ENCODE measurements at places on chromosomes 2 and 18.

- no peak for DNase-seq
Measured at GRCh38 chr2:172894689-172895387, 159.2 kb downstream of the RAPGEF4 start.

GRCh38 chr2:39013871-39014270 is 107.0 kb downstream of the SOS1 start:
- no peak for DNase-seq

DNA sequence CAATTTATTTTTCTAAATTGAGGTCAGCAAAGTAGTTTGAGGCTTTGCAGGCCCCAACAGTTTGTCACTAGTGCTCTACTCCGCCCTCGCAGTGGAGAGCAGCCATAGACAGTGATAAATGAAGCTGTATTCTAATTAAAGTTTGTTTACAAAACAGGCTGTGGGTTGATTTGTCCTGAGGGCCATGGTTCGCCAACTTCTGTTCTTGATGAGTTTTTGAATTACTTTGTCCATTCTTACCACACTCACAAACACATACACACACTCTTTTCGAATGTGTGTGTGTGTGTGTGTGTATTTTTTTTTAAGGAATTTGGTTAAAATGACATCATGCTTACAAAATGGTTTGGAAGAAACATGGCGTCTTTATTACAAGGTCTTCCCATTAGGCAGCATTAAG is 68.6 kb downstream of the MTCL1 start:
- DNase-seq = no peak

DNA sequence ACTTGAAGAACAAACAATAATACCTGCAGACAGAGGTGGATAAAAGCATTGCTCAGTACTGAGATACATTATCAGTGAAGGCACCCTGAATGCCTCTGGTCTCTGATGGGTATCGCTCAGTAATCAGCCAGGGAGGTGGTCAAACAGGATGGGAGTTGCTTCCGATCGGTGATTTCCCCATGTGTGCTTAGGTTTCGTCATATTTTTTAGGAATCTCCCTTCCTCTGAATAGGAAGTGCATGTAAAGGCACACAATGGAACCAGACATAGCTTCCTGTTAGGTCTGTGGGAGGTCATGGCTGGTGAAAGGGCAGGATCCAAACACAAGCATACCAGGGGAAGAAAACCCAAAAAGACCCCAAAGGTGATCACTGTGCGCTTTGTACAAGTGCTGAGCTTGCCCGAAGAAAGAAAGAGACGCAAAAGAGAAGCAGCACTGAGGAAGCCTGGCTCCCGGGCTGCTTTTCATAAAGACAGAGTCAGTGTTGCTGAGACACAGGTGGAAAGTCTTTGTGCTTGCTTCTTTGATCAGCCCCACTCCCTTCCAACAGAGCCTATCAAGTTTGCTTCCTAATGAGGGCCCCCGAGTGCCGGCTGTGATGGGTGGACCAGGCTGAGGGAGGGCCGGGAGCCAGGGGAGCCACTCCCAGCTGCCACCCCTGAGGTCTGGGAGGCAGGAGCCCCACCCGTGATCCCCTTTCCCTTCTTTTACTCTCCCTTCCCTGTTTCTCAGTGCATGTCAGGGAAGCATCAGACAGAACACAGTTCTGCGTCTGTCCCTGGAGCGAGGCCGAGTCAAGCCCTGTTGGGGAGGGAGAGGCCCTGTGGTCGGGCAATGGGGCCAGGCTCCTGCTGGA is 138.2 kb downstream of the SH3RF3 start:
- no peak for DNase-seq

DNA sequence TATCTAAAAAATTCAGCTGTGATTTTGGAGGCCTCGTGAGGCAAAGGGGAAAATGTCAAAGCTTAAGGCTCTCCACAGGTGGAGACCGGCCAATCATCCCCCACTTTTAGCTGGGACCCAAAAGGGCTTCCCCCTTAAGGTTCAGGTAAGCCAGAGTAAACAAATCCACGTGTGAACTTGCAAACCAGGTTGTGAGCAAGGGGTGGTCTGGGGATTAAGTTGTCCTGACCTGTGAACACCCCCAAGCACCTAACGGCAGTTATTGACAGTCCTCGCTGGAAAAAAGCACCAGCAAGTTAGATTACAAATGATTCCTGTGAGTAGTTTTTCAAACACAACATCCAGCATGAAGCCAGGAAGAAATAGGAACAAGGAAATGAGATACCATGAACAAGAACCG is 42.9 kb downstream of the MYO7B start:
- DNase-seq = no peak

Measured in T1000 (cell line).